H1 (cell line): ENCODE measurements at places on chromosomes 2 and 18. TPM values are rescaled to one million over a fixed set of nuclear protein-coding genes. Genes with fewer than 3 reads are reported as not detected.
A peak's percentile ranks its signal among the peaks of the same experiment; 100 is the strongest.

CYP20A1 gene
- 18.6 and 21.5 TPM in 2 replicates for total RNA-seq

LBX2 gene
- 0.55 TPM in 1 of 2 replicates, not detected in the other for total RNA-seq

GNAL gene
- 18.2 and 18.3 TPM in 2 replicates for total RNA-seq

NT5C1B gene
- total RNA-seq = not detected in 2 replicates

RND3 gene
- total RNA-seq = 25.6 and 26.7 TPM in 2 replicates

LRP1B gene
- total RNA-seq = 0.04 TPM in 1 of 2 replicates, not detected in the other

GRCh38 chr18:32271672-32272208 is 81.9 kb downstream of the MEP1B start:
- DNase-seq = no peak

DNA sequence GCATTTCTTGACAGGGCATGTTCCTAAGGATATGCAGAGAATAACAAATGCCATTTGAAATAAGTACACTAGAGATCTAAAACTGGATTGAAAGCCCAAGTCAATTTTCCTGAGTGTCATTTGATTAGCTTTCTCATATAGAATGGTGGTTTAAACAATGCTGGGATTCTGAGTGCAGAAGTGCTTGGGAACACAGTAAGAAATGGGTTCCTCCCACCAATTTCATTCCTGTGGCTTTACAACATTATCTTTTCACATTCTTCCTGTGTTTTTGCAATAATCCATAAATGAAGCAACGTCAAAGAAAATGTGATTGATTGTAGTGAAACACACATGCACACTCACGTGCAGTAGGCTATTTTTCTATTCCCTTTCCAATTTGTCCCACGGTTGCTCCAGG is 1858.4 kb upstream of the PIK3C3 start:
- DNase-seq = no peak

DNA sequence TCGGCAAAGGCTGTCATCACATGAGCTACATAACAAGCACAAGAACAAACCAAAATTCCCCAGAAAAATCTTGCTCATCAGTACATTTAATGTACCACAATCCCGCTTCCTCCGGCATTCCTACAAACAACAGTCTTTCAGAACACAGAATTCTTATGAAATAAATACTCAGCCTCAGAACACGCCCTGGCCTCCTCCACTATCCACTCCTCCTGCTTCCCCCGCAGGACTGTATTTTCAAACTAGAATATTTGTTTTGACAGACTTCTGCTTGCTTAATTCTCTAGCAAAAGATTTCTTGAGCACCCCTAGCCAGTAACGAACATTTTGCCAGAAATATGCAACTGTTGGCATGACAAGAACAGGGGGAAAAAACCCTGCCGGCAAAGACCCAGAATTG is 131.2 kb downstream of the THADA start:
- DNase-seq = no peak

GRCh38 chr2:224077773-224078507 is 38.9 kb upstream of the SERPINE2 start:
- DNase-seq = no peak

DNA sequence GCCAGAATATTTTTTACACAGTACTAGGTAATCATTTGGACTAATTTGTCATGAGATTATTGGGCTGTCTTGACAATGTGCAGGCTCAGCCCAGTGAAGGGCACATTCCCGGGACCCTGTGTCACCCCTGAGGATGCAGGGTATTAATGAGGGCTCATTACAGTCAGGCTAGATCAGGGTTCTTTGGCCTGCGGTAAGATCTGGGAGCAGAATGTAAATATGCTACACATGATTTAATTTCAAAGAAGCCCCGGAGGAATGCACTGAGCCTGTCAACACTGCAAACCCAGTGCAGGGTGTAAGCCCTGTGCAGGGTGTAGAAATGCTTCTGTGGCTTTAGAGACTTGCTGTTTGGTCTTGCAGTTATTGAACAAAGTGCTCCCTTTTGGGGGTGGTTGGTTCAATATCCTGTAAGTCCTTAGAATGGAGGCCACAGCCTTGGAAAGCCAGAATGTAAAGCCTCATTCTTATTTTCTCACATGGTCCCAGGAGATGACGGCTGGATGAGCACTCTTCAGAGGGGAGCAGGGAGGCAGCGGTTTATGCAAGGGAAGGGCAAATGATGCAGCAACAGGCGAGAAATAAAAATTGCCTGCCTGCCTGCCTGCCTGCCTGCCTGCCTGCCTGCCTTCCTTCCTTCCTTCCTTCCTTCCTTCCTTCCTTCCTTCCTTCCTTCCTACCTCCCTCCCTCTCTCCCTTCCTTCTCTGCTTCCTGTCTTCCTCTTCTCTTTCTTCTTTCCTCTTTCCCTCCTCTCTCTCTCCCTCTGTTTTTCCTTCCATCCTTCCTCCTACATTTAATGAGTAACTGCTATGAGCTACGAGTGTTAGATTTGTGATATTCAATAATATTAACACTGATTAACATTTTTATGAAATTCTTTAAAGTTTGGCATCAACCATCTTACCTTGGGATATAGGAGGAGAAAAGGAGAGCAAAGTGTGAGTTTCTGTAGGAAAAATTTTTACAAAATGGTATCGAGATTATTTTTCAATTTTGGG is 148.8 kb downstream of the VAPA start:
- no peak for DNase-seq

- DNase-seq = no peak
Observed at GRCh38 chr2:100260712-100261620, 61.3 kb downstream of the LONRF2 start.

GRCh38 chr2:72981536-72981935 is 64.2 kb downstream of the EMX1 start:
- no peak for DNase-seq

- no peak for DNase-seq
Observed at GRCh38 chr18:58288921-58289797, 245.1 kb downstream of the NEDD4L start.

- DNase-seq = no peak
Observed at GRCh38 chr2:109629867-109630266, 15.7 kb downstream of the SOWAHC start.

DNA sequence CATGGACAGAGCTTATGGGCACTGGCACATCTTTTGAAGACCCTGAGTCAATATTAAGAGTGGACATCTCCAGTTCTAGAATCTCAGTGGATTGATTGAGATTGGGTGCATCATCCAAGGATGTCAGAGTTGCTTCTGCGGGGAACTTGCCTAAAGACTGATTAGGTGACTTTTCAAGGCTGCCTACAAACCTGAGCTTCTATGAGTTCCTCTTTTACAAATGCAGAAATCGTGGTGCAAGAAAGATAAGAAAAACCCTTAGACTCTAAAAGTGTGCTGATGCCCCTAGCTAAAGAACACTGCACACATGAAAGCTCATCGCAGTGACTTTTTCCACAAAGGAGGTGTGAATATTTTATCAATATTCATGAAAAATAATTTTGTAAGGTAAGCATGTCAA is 86.8 kb upstream of the NEDD4L start:
- no peak for DNase-seq

GRCh38 chr18:58128381-58129374 is 84.7 kb downstream of the NEDD4L start:
- DNase-seq = no peak

DNA sequence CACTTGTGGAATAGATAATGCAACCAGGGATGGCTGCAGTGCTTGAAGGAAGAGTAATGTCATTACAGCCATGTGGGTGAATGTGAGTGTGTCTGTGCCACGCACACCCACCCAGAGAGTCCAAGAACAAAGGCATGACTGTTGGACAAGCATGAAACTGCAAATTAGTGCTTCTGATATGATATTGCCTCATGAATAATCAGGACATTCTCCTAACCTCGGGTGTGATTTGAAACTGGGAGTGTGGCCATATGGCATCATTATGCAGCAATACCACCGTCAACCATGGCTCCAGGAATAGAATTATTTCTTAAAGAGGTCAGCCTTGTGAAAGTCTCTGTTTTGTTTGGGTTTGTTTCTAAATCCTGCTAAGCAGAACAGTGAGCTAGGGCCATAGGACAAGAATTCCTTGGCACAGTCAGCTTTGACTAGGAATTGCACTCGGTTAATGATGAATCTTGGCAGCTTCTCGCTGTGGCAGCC is 678.0 kb upstream of the RAB6C start:
- no peak for DNase-seq

- DNase-seq = no peak
Observed at GRCh38 chr18:36692921-36693332, 135.9 kb downstream of the TPGS2 start.

DNA sequence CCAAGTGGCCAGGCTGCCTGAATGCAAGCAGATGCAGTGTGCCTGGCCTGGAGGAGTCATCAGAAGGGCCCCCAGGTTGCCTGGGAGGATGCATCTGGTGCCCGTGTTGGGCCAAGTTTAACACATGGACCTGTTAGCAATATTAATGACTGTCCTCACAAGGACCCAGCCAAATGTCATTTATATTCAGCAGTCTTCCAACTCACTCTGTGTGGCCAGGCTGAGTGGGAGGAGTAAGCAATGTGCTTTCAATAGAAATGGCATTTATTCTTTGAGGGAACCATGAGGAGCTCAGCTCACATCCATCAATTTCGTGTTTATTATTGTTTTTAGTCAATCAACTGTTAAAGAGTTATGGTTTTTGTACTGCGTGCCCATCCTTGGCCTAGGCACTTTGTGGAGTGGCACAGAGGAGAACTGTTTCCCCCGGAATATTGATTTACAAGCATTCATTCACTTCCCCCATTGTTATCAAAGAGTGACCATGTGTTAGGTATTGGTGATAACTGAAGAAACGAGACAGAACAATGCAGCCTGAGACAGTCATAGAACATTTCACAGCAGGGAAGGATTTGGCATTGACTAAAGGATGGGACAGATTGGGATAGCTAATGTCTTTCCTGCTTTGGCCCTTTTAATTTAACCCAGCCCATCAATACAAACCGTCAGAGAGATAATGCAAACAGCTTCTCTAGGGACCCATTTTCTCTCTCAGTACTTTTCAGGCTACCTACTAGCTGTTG is 725.2 kb downstream of the TSN start:
- no peak for DNase-seq

DNA sequence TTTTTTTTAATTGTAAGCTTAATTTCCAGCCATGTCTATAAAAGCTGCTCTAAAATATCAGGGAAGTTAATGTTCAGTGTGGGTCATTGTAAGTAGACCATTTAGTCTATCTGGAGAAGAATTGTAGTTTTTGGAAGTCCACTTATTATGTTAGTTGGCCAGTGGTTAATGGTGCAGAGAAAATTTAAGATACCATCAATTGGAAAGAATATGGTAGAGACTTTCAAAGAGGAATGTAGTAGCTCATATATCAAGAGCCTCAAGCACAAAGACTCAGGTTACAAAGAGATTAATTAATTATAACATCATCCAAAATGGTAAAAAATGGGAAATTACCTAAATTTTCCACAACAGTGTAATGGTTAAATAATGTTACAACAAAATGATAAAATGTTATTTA is 127.8 kb upstream of the CAVIN2 start:
- DNase-seq = no peak

DNA sequence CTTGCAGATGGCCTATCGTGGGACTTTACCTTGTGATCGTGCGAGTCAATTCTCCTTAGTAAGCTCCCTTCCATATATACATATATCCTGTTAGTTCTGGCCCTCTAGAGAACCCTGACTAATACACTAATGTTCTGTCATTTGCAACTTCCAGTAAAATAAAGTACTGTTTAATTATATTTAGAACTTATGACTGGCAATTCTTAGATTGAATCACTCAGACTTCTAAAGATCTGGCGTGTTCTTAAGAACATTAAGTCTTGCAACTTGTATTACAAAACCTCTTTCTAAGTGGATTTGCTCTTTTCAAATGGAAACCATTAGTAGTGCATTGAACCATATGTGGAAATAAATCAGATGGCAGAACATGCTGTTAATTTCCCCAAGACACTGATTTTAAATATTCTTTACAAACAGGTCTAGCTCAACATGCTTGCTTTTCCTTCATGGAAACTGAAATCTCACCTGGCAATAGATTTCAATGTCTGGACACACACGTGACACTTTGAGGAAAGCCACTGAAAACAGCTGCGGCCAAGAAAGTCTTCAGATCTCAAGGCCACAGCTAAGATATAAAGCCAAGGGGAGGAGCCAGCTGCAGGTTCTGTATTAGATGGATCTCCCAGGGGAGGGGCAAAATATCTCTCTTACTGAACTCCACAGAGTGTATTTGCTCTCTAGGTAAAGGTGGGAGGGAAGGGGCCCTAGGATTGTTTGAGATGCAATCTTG is 50.6 kb downstream of the PMAIP1 start:
- DNase-seq = no peak

DNA sequence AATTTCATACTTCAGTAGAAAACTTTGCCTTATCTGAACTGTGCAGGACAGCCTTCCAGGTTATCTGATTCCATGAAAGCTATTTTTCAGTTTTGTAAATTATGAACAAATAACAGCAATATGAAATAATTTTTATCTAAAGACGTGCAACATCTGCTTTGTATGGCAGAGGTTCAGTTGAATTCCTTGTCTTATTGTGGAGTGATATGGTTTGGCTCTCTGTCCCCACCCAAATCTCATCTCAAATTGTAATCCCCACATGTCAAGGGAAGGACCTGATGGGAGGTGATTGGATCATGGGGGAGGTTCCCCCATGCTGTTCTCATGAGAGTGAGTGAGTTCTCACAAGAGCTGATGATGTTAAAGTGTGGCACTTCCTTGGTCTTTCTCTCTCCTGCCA is 18.1 kb upstream of the RPIA start:
- no peak for DNase-seq

- DNase-seq = no peak
Observed at GRCh38 chr2:30694286-30695055, 112.8 kb downstream of the CAPN13 start.

DNA sequence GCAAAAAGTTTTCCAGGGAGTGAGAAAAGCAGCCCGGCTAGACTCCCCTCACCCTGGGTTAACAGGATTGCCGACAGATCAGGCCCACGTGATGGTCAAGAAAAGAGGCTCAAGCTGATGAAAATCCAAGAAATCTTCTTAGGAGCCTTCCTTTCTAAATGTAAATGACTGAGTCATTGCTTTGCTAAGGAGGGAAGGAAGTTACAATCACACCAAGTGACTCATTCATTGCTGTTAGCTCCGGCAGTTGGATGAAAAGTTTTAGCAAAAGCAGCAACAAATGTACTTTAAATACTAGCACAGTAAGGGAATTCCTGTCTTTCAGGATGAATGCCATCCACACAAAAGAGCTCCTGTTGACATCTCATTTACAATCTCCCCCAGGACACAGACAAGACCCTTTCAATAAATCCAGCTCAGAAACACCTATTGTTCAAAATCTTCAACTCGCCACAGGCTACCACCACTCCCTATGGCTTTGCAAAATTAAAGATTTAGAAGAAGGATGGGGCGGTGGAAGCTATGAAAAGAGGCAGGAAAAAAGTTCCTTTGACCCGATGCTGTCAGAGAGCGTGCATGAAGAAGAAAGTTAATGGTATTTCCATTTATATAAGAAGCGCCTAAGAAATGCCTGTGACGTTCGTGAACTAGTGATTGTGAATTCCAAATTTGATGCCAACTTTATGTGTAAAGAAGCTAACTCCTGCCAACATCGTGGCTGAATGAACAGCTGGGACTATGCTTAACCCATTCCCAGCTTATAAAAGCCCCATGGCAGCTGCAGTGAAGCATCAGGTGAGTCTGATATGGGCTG is 153.7 kb downstream of the TGIF1 start:
- DNase-seq = peak; percentile 85

GRCh38 chr2:208674919-208675318 is 268.3 kb downstream of the PTH2R start:
- DNase-seq = no peak
